ENCODE measurements at places on chromosomes 2 and 18.

- DNase-seq, result no peak
Measured at GRCh38 chr18:63646936-63647335, 2.9 kb upstream of the SERPINB4 start.

- DNase-seq, result no peak
Measured at GRCh38 chr2:209864716-209865295, 93.2 kb downstream of the UNC80 start.

GRCh38 chr2:201572846-201573508, 70.3 kb downstream of the TMEM237 start:
- no peak for DNase-seq

- DNase-seq, result no peak
Measured at GRCh38 chr2:134396493-134396892, 142.6 kb downstream of the MGAT5 start.

- no peak for DNase-seq
Measured at GRCh38 chr2:112137516-112138158, 548 bp upstream of the FBLN7 start.
